ENCODE measurements at places on chromosomes 3 and 15.

- DNase-seq, result peak; percentile 16
Observed at GRCh38 chr3:15726043-15726442, 71.7 kb downstream of the ANKRD28 start.

- DNase-seq, result peak; percentile 44
Observed at GRCh38 chr3:99545941-99546580, 92.3 kb upstream of the COL8A1 start.

GRCh38 chr15:33903661-33904060, 64.6 kb upstream of the CHRM5 start:
- DNase-seq, result no peak

GRCh38 chr3:140898340-140899180, 43.1 kb upstream of the SLC25A36 start:
- peak; percentile 90 for DNase-seq

DNA sequence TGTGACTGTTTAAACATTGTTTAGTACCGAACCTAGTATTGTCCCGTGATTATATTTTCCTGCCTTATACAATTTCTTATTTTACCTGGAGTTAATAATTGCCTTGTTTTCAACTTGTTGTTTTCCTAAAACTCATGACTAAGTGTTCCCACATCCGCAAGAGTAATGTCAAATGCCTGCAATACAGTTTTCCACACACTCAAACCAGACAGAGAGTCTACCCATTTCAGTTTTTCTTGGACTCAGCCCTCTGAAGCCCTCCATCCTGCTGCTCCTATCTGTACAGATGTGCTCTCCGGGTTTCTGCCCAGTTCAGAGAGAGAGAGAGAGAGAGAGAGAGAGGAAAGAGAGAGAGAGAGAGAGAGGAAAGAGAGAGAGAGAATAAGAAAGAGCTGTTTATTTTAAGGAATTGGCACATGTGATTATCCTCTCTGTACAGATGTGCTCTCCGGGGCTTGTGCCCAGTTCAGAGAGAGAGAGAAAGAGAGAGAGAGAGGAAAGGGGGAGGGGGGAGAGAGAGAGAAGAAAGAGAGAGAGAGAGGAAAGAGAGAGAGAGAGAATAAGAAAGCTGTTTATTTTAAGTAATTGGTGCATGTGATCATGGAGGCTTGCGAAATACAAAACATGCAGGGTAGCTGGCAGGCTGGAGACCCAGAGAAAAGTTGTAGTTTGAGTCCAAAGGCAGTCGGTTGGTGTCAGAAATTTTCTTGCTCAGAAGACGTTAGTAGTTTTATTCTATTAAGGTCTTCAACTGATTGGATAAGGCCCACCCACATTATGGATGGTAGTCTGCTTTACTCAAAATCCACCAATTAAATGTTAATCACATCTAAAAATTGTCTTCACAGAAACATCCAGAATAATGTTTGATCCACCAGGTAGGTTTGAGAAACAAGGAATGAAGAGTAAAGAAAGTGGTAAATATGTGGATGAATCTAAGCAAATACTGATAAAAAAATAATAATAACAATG, 104.1 kb upstream of the GOLGA8J start:
- peak; percentile 25 for DNase-seq

DNA sequence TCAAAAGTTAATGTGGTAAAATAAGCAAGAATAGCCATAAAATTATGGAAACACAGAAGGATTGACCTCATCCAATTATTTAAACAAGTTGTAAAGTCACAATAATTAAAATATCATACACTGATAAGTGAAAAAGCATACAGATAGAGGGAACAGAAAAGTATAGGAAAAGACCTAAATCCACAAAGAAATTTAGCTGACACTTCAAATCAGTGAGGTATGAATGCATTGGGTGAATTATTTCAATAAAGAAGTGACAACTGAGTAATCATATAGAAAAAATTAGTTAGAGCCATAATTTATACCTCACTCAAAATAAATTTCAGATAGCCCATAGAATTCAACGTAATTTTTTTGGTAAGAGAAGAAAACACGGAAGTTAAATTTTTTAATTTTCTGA, 25.1 kb downstream of the TFDP2 start:
- no peak for DNase-seq

GRCh38 chr3:100073714-100074307, 40.5 kb downstream of the FILIP1L start:
- DNase-seq, result peak; percentile 76

GRCh38 chr3:104526901-104527401, 839.8 kb upstream of the ALCAM start:
- DNase-seq, result no peak

DNA sequence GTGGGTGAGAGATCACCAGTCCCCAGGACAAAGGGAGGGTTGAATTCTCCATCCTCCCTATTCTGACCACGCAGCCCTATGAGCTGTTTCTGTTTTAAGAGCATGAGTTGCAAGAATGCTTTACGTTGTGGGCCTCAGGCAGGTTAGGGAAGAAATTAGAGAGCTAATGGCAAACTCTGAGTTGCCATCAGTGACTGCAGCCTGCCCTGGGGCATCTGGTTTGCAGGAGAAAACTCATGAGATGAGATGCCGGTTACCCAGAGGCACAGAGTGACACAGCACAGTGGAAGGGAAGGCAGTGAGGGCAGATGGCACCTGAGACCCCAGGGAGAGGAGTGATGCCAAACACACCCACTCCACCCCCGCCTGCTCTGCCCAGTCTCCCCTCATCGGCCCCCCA, 265.3 kb downstream of the CD47 start:
- no peak for DNase-seq

- no peak for DNase-seq
Observed at GRCh38 chr3:72266016-72266370, 481.0 kb upstream of the PROK2 start.

- no peak for DNase-seq
Observed at GRCh38 chr3:129614927-129615363, 8.5 kb upstream of the PLXND1 start.

DNA sequence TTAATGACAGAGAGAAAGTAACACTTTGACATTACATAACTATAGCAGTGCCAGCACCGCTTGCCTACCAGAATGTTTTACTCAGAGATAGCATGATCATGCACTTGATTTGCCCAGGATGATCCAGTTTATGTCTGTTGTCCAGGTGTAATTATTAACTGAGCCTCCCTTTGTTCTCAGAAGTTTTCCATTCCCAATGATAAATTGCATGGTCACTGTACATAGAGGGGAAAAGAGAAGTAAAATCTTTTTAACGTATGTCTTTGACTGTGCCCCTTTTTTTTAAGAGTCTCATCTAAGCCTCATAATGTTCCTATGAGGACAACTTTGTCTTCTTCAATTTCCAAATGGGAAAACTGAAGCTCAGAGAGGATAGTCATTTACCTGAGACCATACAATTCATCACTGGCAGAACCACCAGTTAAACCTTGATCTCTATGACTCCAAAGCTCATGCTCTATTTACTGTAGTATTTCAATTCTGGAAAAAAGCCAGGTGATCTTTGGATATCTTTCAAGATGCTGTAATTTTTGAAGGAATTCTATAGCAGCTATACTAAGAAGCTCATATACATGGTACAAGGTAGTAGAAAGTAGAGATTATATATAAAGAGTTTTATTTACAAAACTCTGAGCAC, 25.1 kb downstream of the C3orf85 start:
- DNase-seq, result no peak

GRCh38 chr3:69739204-69740102, at the start of gene MITF:
Gene MITF, plus strand, starts transcription at chr3:69739464. Its CDS starts 134 bp downstream, at chr3:69739598.
- DNase-seq, result peak; percentile 86

DNA sequence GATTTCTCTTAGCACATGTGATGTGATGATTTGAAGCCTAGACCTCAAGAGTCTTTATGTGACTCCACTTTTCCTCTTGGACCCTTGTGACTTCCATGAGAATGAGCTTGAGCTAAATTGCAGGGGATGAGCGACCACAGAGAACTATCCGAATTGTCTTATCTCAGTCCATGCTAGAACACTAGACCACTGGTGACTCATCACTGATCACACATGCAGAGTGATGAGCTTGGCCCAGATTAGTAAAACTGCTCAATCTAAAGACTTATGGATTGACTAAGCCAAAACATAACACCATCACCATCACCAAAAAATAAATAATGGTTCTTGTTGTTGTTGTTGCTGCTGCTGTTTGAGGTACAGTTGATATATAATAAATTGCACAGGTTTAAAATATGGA, 114.1 kb upstream of the CFAP20DC start:
- peak; percentile 2 for DNase-seq

GRCh38 chr3:197256836-197257444, 41.5 kb downstream of the DLG1 start:
- DNase-seq, result peak; percentile 69

DNA sequence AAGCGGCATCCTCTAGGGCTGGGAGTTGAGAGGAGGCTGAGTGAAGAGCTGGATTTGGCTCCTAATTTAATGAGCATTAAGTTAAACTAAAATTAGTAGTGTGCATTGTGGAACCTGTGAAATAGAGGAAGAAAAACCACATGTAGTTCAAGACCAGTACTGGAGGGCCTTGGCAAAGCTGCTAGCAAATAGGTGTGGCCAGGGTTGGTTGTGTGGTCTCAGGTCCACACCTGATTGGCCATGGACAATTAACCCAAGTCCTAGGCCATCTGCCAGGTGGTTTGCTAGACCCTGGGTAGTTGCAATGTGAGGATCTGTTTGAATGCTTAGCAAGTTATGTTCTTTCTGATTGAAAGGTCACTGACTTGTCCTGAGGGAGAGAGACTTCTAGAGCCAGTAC, 275.5 kb downstream of the PDCD6IP start:
- no peak for DNase-seq

DNA sequence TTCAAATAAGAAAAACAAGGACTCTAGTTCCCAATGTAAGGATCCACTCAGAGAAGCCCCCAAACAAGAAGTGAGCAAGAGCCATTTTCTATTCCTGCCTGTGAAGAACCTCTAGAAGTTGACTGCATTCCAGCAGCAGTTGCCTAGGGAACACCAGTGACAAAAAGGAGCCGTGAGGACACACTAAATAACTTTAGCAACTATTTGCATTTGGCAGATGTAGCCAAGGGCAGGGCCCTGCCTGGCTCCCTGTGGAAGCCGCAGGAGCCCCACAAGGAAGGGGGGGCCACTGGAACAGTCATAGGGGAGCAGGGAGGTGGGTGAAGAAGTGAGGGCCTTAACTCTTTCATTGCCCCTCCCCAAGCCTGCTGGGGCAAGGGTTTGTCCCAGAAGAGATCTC, 470.2 kb upstream of the PROK2 start:
- peak; percentile 31 for DNase-seq

DNA sequence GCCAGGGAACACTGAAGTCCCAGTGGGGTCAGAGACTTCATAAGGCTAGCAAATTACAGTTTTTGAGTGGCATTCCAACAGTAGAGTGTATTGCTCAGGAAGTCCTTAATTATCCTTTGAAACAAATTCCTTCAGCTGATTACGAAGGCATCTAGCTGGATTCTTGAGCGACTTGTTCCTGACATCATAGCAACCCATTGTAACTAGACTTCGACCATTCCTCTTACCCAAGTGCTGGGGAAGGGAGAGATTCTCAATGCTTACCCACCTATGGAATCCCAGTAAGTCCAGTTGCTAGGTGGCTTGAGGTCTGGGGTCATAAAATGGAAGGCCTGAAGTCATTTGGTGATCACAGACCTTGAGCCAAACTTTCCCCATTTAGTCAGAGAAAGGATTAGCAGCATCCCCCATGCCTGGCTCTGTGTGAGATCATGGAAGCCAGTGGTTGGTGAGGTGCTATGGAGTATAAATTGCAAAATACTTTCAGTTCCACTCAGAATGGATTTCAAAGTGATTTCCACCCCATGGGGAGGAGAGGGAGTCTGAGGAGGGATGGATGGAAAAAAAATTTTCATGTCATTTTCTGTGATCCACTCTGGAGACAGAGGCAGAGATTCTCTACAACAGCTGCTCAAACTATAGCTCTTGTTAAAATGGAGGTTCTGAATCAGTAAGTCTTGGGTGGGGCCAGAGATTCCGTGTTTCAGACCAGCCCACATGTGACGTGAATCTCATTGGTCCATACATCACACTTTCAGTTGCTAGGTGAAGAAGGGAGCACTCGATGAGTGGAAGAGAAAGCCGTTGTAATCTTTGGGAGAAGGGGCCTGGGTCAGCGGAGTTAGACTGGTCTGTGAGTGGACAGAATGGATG, 45.7 kb downstream of the CD86 start:
- DNase-seq, result peak; percentile 33

GRCh38 chr15:28984421-28985315, 98.9 kb downstream of the APBA2 start:
- peak; percentile 46 for DNase-seq

- DNase-seq, result no peak
Observed at GRCh38 chr3:107634099-107634489, 111.3 kb downstream of the BBX start.

DNA sequence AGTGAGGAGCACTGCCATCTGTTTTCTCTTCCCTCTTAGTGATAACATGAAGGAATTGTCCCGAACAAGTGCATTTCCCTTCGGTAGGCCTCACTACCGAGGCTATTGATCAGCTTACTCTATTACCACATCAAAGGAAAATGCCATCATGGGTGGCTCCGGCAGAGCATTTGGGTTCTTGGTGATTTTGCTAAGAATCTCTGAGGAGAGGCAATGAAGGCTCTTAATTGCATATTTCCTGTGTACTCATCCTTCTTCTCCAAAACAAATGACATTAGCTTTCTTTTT, 35.3 kb downstream of the CHRD start:
- DNase-seq, result no peak

Data from fibroblast of mammary gland (primary cell).